ENCODE measurements at places on chromosomes 4 and X.

DNA sequence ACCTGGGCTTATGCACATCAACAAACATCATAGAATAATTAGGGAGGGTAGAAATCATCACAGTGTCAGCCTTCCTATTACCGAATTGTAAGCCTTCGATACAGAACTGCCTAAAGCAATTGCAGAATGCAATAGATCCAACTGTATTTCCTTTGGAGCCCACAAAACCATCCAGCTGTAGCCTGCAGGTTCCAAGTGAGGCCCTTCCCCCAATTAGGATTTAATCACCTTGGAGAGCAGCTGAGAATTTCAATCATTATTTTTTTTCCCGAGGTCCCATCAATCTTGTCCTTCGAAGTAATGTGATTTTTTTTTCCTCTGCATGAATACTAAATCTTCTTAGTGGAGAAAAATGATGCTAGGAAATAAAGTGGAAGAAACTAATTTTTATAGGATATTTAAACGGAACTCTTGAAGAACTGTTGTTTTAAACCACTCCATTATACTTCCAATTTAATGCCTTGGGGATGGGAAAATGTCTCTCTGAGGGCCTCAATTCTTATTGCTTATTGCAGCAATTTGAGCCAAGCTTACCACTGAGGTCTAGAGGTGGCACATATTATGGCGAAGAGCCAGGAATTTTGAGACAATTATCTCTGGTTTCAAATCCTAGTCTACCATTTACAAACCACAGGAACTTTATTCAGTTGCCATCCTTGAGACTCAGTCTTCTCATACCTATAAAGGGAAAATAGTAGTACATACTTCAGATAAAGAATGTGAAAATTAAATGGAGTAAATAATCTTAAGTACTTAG is 953.4 kb upstream of the IGFBP7 start:
- no peak for DNase-seq

- DNase-seq, result peak; percentile 13
Observed at GRCh38 chr4:82797405-82798111, 1.0 kb downstream of the SCD5 start.

DNA sequence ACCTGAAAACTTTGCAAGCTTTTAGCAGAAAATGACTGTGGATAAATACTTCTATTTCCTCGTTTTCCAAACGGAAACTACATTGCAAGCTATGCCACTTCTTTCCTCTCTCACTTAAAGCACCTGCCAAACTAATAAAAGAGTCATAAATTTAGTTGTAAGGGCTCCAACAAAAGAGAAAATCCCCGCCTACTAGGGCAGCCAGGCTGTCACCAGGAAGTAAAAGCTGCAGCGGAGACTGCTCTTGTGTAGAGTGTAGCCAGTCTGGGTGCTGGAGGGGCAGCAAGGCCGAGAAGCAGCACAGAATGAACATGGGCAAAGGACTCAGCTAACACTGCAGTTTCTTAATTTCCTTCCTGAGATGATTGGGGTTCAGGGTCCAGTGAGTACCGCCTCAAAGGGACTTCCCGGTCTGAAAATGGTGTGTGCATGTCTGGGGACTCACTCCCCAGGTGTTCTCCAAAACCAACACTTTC is 89.3 kb upstream of the MAML3 start:
- DNase-seq, result no peak

DNA sequence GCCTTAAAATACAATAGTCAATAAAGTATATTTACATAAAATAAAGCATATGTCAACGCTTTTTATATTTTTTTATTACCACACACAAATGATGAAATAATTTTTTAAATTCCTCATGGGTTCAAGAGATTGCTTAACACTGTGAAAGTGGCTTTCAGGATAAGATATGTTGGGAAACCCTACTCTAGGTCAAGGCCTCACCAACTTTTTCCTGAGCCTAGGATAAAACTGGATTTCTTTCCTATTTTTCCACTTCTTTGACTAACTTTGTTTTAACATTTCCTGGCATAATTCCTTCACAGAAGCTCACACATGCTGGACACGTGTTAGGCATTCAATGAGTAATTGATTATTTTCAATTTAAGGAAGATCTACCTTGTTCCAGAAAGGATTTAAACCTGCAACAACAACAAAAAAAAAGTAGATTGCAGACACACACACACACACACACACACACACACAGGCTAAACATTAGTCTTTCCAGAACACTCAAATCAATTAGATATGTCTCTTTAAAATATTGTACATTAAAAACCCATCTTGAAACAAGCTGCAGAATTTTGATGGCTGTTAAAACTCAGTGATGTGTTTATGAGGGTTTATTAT is 9.1 kb downstream of the KLB start:
- no peak for DNase-seq

DNA sequence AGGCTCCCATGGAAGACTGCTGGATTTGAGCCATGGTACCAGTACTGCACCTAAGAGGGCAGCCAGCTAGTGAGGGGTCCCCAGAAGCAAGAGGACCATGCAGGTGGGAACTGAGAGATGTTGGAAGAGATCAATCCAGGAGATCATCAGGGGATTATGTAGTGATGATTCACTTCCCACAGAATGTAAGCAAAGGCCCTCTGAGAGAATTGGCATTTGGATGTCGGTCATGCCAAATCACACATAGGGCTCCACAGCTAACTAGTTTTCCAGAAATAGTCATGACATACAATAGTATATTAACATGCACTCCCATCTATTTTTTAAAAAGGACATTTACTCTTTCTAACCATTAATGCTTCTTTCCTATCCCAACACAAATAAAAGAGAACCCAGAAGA is 112.5 kb downstream of the RASGEF1B start:
- DNase-seq, result no peak

DNA sequence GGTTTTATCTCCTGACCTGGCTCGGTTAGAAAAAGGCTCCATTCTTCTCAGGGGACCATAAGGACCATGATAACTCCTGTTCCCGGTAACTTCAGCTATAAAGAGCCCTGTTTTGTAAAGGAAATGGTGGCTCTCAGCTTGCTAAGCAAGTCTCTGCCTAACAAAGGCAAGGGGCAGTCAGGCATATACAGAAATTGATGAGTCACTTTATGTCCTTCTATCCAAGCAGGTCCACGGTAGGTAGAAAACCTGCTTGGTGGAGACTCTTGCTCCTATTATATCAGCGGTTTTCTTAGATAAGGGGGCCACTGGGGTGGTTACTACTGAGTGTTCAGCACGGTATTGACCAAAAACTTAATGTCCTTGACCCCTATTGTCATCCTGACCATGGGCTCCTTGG is 203.0 kb upstream of the KLF8 start:
- no peak for DNase-seq

GRCh38 chr4:16492872-16493271 is 266.6 kb upstream of the TAPT1 start:
- DNase-seq, result no peak

DNA sequence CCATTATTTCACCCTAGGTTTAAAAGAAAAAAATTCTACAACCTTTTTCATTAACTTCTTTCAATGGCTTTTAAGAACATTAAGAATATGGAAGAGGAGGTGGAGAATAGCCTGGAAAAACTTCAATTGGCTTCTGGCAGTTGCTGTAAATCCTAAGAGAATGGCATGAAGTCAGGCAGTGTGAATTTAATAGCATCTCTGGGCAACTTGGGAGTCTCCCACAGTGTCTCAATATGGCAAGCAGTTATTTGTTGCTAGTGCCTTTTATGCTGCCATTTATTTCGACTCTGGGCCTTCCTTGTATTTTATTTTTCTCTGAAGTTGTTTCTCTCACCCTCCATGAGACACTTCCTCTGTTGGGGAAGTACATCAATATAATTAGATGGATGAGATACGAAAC is 322.1 kb downstream of the CBLL2 start:
- DNase-seq, result no peak

DNA sequence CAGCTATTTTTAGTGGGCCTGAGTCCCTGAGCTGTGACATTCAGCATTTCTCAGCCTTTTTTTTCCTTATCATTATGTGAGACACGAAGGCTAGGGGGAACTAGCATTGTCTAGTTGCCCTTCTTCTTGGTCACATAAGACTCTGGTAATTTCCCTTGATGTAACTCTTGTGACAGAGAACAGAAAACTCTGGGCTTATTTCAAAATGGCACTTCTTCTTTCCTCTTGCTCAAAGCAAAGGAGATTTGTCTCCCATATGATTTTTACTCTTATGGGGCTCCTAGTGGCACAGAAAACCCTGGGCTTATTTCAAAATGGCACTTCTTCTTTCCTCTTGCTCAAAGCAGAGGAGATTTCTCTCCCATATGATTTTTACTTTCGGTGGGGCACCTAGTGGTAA is 14.7 kb downstream of the ATXN3L start:
- DNase-seq, result no peak

GRCh38 chr4:15398001-15398400 is 29.8 kb upstream of the C1QTNF7 start:
- DNase-seq, result no peak

DNA sequence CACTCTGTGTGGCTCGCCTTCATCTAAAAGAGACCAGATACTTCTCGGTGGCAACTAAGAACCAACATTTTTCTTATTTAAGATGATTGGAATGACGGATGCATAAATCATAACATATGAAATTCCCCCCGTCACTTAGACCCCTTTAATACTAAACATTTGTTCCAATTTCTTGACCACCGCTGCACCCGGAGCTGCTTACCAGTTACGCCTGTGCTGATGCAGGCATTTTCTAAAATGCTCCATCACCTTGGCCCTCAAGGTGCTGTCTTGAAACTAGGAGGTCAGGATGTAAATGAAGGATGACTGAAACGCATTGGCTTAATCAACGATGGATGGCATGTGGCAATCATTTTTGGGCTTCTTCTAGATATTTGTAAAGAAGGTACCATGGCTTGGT is 130.0 kb downstream of the CPZ start:
- DNase-seq, result no peak

GRCh38 chrX:119996600-119997524 is 53.3 kb upstream of the NKAP start:
- DNase-seq, result no peak

DNA sequence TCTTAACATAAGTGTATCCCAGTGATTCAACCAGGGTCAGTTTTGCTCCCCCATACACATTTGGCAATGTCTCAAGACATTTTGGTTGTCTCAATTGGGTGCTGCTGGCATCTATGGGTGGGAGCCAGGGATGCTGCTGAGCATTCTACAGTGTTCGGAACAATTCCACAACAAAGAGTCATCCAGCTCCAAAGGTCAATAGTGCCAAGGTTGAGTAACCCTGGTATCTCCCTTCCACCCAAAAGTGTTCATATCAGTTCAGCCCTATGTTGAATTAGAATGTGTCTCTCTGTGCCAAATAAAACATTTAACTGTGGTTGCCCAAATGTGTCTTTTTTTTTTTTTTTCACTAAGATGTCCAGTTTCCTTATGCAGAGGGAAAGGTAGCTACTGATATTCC is 129.4 kb upstream of the RAI2 start:
- no peak for DNase-seq

- peak; percentile 30 for DNase-seq
Observed at GRCh38 chr4:153205757-153206156, 1.5 kb downstream of the TRIM2 start.

DNA sequence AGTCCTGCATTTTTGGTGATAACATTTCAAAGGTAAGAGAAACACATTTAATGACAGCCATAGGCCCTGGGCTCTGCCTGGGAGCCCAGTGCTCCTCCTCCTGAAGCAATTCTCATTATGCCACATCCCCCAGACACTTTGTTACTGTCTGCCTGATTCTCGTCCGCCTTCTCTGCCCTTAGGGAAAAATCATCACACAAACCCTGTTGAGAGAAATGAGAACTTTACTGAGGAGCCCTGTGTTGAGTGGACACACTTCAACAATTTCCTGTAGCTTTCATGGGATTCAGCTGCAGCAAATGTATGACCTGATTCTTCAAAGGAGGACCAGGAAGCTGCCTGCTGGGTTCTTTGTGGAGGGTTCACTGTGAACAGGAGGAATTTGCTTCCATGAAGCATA is 566.5 kb upstream of the FRG1 start:
- DNase-seq, result no peak

GRCh38 chr4:10458177-10458576 is 951 bp upstream of the ZNF518B start:
- DNase-seq, result no peak

Data from stimulated activated CD4-positive, alpha-beta T cell treated with anti-CD3 and anti-CD28 coated beads, Interleukin-12 subunit alpha, Interleukin-12 subunit beta, amount 100 ng/mL, for 24 hours (primary cell).